Activated T-helper 9 cell treated with anti-CD3 and anti-CD28 coated beads, Interleukin-2, amount 50 U/mL, for 16 hours (primary cell): ENCODE measurements at places on chromosomes 7 and 10.

DNA sequence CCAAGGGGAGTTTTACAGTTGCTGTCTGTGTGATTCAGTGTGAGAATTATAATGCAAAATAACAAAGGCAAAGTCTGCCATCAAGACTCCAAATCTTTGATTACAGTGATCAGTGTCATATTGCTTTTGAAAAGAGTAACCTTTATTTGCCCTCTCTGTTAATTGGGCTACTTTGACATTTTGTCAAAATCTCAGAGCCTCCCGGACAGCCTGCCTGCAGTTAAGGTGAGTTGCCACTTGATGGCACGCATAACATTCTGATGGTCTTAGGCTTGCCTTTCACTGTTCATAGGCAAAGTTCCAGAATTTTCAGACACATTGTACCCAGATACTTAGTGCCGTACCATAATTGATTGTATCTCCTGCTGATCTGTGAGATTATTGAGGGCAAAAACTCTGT is 253.5 kb downstream of the ABCA13 start:
- DNase-seq, result no peak

- no peak for DNase-seq
These were observed 23.2 kb downstream of the RNF216 start for GRCh38 chr7:5758286-5758685.

DNA sequence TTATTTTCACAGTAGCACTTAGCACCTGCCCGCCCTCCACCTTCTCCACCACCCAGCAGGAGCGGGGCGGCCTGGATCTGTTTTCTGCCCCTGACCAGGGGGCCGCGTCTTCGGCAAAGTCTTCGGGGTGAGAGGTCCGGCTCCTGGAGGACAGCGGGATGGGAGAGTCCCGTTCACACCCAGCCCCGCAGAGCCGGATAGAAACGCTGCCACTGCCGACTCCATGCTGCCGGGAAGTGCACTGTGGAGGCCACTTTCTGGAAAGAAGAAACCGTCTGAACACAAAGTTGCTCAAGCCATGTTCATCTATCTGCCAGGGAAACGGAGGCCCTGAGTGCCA is 14.5 kb upstream of the ZNF273 start:
- no peak for DNase-seq

- no peak for DNase-seq
These were observed 122.3 kb upstream of the MDFIC start for GRCh38 chr7:114799628-114800028.

GRCh38 chr10:90816466-90816865 is 41.4 kb downstream of the HTR7 start:
- no peak for DNase-seq

GRCh38 chr7:136049818-136050461 is 72.8 kb upstream of the MTPN start:
- DNase-seq, result no peak

- no peak for DNase-seq
These were observed 8.2 kb downstream of the ZCCHC24 start for GRCh38 chr10:79437111-79437814.

DNA sequence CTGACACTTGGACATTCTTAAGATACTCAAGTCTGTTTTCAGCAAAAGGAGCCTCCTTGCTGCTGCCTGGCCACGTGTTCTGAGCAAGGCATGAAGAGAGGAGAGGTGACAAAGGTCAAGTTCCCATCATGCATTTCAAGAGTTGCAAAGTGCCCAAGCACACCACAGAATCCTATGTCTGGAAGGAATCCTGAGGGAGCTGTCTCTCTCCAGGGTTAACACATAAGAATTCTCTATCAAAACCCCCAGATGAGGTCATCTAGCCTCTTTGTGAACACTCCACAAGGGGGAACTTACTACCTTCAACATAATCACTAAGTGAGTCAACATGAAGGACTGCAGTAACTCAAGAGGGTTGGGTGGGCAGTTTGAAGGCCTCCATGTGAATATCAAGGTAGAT is 155.5 kb downstream of the RNF216 start:
- no peak for DNase-seq

DNA sequence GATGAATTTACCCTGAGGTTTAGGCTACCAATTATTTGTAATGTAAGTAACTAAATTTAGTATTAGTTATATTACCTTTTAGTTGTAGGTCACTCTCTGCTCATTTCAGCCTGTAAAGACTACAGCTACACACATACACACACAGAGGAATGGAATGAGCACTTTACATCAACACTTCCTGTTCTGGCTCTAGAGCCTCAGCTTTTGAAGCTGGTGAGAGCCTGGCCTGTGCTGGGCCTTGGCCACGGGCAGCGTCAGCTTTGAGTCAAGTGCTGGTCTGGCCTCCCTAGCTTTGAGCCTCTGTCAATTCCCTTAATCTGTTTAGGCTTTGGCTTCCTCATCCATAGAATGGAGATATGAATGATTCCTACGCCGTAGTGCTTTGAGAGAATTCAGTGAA is 141.7 kb downstream of the EGFR start:
- no peak for DNase-seq

- DNase-seq, result no peak
These were observed 91.8 kb upstream of the KMT2C start for GRCh38 chr7:152527610-152528032.

- DNase-seq, result no peak
These were observed 23.5 kb downstream of the VKORC1L1 start for GRCh38 chr7:65896279-65896870.

DNA sequence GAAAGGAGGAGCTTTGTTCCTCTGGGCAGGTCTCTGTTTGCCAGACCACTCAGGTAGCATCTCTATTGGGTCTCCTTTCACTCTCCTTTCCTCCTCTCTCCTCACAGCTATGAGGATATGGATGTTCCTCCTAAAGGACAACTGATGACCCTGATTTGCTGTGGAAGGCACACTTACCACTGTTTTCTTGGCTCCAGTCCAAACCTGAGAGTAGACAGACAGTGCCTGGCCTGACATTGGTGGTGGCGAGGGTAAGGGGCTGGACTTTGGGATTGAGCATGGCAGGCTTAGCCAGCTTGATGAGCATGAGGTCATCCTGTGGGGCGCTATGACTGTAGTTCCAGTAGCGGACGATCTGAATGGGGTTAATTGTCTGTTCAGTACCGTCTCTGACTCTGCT is 3.6 kb downstream of the PRSS37 start:
- DNase-seq, result no peak

GRCh38 chr7:45967591-45968157 is 46.6 kb upstream of the IGFBP3 start:
- no peak for DNase-seq

GRCh38 chr7:15836041-15836440 is 149.6 kb upstream of the MEOX2 start:
- no peak for DNase-seq

DNA sequence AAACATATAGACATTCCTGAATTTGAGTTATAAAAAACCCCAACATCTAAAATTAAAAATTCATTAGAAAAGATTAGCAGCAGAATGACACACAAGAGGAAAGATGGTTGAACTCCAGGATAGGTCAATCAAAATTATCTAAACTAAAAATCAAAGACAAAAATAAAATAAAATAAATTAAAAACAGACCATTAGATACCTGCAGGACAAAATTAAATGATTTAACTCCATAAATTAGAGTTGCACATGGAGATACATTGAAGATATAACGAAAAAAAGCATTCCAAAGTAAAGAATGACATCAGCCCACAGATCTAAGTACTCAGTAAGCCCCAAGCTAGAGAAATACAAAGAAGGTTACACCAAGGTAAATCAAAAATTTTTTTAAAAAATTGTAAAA is 226.1 kb upstream of the SORCS1 start:
- DNase-seq, result no peak

DNA sequence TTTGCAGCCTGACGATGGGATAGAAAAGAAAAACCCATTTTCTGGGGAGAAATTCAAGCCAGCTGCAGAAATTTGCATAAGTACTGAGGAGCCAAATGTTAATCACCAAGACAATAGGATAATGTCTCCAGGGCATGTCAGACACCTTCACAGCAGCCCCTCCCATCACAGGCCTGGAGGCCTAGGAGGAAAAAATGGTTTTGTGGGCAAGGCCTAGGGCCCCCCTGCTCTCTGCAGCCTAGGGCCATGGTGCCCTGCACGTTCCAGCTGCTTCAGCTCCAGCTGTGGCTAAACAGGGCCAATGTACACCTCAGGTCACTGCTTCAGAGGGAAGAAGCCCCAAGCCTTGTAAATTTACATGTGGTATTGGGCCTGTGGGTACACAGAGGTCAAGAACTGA is 158.2 kb downstream of the VWC2 start:
- DNase-seq, result no peak

DNA sequence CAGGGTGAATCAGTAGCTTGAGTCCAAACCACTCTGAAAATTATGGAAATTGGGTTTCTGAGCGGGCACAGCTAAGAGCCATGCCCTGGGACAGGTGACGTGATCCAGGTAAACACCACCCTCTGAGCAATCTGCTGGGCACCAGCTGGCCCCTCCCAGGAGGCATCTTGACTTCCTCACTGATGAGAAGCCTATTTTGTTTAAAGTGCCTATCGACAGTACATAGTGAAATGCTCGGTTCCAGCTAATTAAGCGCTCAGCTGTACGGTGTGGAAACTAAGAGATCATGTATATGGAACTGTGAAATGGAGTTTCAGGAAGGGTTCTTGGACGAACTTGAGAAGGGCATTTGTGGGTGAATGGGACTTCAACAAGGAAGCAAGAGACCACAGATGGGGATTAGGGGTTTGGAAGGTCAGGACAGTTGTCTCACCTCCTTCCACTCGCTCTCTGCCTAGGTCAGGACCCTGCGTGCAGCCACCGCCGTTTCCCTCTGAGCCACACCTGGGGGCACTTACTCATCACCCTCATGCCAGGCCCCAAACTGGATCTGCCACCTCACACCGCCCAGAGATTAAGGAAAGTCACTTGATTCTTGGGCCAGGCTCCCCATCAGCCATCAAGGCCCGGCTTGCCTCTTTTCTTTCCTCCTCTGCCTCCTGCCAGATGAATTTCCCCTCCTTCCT is 3.2 kb downstream of the ITPRIP start:
- DNase-seq, result no peak

GRCh38 chr7:95584769-95585425 is 11.4 kb downstream of the PDK4 start:
- DNase-seq, result no peak

DNA sequence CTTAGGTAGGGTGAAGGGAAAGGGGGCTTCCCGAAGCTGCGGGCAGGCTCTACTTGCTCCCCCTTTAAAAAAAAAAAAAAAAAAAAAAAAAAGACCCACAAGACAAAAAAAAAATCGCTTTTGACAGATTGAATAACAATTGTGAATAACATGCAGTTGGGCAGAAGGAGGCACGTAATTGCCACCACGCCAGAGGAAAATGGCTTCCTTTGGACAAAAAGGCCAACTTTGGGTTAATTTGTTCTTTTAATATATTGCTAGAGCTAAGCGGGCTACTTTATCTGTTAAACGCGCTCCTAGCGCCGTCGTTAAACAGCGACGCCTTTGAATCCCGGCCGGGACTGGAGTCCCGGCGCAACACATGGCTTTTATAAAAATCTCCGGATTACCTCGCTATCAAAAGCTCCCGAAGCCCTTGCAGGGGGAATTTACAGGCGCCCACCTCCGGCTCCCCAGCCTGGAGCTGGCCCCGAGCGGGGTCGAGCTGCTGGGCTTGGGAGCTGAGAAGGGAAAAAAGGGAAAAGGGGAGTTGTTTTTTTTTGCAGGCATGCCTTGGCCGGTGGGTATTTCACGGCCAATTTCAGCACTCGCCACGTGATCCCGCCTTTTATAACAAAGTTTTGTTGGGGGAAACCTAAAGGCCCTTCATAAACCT is 1.2 kb downstream of the HOXA11 start:
- no peak for DNase-seq

GRCh38 chr10:128854204-128854603 is 612.8 kb upstream of the MGMT start:
- DNase-seq, result no peak

- no peak for DNase-seq
These were observed 780 bp downstream of the PLEKHA8 start for GRCh38 chr7:30028749-30029635.

- DNase-seq, result no peak
These were observed 16.4 kb downstream of the LRRC4 start for GRCh38 chr7:128014811-128015210.

- no peak for DNase-seq
These were observed 147.4 kb upstream of the AGR3 start for GRCh38 chr7:17029150-17029549.

GRCh38 chr7:92631850-92632487 is 41.8 kb upstream of the FAM133B start:
- no peak for DNase-seq

GRCh38 chr7:96832092-96832662 is 122.5 kb upstream of the SEM1 start:
- no peak for DNase-seq

DNA sequence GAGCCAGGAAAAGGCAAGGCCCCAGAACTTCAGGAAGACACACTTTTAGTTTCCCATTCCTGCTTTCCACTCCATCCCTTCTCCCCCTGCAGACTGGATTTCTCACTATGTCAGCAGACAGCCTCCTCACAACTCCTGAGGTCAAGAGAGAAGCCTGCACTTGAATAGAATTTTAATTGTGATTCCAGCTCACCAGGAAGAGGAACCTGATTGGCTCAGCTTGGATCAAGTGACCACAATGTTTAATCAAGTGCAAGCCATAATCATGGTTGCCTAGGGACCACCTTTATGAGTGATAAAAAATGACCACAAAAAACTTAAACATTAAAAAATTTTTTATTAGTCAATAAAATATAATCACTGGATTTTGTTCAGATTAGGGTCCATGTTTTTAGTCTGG is 244.7 kb upstream of the RHOBTB1 start:
- no peak for DNase-seq

GRCh38 chr7:33678569-33679335 is 226.6 kb upstream of the BMPER start:
- no peak for DNase-seq
